ENCODE measurements at places on chromosomes 3 and 15.

- DNase-seq: peak; percentile 49
Measured at GRCh38 chr3:71069797-71070196, 513.7 kb downstream of the FOXP1 start.

DNA sequence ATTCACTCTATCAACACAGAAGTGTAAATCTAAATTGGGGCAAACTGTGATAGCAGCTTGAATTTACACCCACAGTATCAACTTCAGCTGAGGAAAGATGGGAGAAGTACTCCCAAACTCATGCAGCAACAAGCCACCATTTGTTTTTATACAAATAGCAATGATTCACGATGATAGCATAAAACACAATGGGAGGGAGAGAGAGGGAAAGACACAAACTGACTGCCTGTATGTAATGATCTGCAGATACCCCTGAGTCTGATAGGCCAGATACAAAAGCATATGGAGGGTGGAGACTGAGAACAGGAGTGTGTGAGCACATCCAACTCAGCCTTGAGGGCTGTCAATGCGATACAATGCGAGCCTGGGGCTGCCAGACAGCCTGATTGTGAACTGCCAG lies 79.2 kb downstream of the CNTN3 start:
- DNase-seq: no peak

- DNase-seq: peak; percentile 56
Measured at GRCh38 chr3:62252438-62253157, 120.8 kb downstream of the FEZF2 start.

DNA sequence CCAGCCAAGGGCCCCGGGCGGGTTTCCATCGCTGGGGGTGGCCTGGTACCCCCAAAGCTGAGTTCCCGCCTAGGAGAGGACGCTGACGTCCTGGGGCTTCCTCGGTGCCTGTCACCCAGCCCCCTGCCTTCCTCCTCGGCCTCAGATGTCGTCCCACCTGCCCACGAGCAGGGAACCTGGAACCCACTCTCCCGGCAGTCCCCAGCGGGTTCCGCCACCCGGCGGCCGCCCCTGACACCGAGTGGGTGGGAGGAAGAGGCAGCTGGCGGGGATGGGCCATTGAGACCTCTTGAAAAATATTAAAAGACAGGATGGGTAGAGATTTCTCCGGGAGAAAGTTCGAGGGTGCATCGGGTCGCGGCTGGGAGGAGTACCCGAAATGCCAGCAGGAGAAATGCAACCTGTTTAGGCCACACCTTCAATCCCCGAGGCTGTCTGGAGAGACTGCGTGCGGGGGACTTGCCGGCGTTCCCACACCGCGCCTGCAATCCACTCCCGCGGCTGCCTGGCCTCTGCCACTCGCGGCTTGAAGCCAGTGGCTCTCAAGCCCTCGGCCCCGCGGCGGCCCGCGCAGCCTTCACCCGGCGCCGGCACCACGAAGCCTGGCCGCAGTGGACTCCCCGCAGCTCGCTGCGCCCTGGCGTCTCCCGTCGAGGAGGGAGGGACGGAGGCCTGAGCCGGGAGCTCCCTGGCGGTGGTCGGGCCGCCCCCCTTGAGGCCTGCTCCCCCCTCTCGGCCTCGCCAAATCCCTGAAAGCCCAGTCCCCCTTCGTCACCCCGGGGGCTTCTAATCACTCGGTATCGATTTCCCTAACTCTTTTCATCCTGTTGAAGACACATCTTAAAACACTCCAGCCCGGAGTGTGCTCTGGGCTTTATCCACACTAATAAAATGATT lies 8.6 kb upstream of the NR2F2 start:
- DNase-seq: no peak

DNA sequence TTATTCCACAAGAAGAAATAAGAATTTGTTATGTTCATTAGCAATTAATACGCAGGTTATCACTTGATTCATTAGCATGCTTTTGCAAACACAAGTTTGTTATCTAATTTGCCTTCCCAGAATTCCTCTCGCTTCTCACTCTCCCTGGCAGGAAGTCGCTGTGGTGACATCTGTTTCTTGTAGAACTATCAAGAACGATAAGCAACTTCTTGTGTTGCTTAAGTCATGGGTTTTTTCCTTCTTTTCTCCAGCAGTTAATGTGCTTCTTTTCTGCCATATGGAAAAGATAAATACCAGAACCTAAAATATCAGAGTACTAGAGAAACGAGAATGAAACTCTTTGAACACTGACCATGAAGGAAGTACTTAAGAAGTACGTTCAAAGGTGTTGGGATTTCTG lies 99.8 kb upstream of the CHMP2B start:
- DNase-seq: no peak

DNA sequence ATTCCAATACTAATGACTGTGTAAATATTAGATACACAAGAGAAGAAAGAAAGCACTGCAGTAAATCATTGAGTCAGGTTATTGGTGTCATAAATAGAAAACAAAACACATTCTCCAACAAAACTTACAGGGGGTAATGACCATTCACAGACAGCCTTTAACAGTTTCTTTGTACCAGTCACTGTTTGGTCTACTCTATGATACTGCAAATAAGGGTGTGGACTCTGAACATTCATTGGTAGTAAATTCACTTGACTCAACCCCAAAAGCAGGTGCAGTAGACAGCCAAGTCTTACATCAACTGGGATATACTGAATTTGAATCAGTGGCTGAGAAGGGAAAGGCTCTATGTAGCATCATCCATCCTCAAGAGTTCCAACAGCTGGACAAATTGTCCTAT lies 463.5 kb downstream of the FOXP1 start:
- peak; percentile 27 for DNase-seq

- no peak for DNase-seq
Measured at GRCh38 chr3:11853450-11853849, 6.8 kb upstream of the TAMM41 start.

- DNase-seq: peak; percentile 59
Measured at GRCh38 chr3:190514413-190515153, 698 bp downstream of the IL1RAP start.

- no peak for DNase-seq
Measured at GRCh38 chr15:63250312-63250965, 27.0 kb upstream of the APH1B start.

DNA sequence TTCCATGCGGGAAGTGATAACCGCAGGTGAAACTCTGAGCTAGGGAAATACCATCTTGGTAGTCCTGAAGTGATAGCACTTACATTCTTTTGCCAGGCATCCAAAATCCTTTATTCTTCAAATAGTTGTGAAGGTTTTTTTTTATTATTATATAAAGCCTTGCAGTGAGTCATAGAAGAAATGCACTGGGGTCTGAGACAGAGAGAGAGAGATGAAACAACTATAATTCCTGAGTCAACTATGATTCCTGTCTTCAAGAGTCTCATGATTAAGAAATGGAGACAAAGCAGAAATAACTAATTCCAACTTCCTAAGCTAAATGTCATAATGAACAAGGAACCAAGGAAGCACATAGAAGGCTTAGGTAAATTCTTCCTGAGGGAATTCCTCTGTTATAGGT lies 495.6 kb downstream of the LPP start:
- no peak for DNase-seq

- DNase-seq: no peak
Measured at GRCh38 chr3:123657568-123657967, 72.7 kb upstream of the HACD2 start.

DNA sequence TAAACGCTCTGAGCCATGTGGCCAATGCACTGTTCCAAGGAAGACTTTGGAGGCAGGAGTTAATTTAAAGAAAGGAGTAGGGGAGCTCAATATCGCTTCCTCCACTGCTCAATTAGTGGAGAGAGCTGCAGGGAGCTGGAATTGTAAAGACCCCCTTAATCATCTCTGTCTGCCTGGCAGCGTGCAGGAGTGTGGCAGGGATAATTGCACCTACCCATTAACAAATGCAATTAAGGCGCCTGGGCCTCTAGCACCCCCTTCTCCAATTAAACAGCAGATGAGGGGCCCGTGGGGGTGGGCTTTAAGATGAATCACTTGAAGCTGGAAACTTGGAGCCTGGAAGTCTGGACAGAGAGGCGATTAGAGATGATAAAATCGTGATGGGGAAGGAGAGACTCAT lies 61.7 kb upstream of the GLCE start:
- no peak for DNase-seq

GRCh38 chr15:37078566-37078965 lies 21.8 kb downstream of the MEIS2 start:
- DNase-seq: no peak

DNA sequence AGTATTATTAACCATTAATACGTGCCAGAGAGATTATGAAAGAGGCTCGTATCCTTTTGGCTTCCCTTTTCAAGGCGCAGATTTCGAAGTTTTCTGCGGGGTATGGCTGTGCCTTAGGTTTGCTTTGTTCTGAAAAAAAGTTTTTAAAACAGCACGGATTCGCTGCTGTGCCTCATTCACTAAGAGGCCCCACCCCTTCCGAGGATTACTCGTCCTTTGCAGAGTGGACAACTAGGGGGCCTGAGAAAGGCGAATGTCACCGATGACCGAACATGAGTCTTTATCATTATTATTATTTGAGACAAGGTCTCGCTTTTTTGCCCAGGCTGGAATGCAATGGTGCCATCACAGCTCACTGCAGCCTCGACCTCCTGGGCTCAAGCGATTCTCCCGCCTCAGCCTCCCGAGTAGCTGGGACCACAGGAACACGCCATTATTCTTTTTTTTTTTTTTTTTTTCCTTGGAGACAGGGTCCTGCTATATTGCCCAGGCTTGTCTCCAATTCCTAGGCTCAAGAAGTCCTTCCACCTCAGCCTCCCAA lies 684 bp upstream of the RPS27L start:
- peak; percentile 30 for DNase-seq

DNA sequence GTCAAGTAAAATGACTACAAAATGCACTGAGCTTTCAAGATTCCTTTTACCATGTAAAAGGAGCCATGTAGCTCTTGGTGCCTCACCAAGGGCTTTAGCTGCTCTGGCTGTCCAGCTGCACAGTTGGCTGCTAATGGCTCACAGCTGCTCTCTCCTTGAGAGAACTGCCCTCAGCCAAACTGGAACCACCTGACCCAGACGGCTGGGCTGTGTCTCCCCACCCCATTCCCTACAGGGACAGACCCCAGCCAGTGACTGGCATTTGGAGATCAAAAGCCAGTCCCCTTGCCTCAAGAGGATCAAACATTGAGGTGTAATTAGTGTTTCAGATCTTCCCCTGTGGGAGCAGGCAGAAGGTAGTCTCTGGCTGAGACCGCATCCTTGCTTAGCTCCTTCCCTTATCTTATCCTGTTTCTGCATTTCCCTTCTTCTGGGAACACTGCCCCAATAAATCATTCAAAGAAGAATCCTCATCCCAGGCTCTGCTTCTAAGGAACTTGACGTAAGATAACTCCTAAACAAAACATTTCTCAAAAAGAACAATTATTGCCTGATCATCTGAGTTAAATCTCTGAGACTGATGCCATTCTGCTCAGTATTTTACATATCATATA lies 28.6 kb upstream of the UBE2E2 start:
- DNase-seq: peak; percentile 29

GRCh38 chr3:118480101-118480860 lies 554.4 kb downstream of the IGSF11 start:
- DNase-seq: no peak

- no peak for DNase-seq
Measured at GRCh38 chr3:50551681-50552435, 15.7 kb downstream of the C3orf18 start.

DNA sequence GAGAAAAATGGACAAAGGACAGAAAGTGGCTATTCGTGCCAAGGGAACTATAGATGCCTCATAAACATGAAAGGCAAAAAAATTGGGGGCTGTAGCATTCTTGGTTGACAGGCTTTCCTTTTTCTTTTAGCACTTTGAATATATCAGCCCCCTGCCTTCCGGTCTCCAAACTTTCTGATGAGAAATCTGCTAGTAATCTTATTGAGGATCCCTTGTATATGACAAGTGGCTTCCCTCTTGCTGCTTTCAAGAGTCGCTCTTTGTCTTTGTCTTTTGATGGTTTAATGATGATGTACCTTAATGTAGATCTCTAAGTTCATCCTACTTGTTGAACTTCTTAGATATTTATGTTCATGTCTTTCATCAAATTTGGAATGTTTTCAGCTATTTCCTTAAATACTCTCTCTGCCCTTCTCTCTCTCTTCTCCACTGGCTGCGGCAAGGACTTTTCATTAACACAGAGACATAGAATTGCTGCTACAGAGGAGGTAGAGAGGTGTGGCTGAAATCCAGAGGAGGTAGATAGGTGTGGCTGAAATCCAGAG lies 59.4 kb upstream of the EPHB3 start:
- DNase-seq: no peak

DNA sequence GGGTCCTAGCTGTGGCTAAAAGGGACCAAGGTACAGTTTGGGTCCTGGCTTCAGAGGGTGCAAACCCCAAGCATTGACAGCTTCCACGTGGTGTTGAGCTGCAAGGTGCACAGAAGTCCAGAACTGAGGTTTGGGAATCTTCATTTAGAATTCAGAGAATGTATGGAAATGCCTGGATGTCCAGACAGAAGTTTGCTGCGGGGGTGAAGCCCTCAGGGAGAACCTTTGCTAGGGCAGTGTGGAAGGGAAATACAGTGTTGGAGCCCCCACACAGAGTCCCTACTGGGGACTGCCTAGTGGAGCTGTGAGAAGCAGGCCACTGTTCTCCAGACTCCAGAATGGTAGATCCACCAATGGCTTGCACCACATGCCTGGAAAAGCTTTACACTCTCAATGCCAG lies 17.9 kb downstream of the RNF13 start:
- DNase-seq: no peak

DNA sequence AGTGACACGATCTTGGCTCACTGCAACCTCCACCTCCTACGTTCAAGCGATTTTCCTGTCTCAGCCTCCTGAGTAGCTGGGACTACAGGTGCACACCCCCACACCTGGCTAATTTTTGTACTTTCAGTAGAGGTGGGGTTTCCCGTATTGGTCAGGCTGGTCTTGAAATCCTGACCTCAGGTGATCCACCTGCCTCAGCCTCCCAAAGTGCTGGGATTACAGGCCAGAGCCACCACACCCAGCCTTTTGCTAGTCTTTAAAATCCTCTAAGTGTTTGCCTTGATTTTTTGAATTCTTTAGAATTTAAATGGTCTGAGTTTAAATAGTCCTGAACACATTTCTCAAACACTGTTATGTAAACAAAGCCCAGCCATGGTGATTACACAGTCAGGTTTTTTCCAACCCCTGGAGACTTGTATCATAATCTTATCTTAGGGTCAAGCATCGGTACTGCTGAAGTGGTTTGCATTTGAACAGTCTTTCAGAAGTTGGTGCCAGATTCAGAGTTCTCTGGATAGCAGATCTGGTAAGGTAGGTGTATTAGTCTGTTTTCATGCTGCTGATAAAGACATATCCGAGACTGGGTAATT lies 28.2 kb upstream of the PIAS1 start:
- DNase-seq: no peak

DNA sequence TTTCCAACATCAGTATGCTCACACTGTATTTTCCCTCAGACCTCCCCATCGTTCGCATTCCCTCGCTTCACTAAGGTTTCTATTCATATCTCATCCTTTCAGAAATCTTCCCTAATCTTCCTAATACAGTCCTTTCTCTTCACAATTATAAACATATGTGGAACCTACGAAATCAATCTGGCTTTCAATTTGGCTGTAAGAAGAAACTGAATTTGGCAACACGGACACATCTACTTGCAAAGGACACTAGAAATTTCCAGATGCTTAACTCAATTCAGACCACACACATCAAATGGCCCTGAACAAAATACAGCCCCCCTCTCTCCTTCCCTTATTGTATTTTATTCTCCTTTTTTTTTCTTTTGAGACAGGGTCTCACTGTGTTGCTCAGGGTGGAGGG lies 39.1 kb upstream of the TM4SF19 start:
- no peak for DNase-seq

All from NCI-H146 (cell line).